ENCODE measurements at places on chromosomes 13 and 19. TPM values are rescaled to one million over a fixed set of nuclear protein-coding genes. Genes with fewer than 3 reads are reported as not detected.

The HAUS5 gene
- polyA plus RNA-seq: 2.5 TPM

DNA sequence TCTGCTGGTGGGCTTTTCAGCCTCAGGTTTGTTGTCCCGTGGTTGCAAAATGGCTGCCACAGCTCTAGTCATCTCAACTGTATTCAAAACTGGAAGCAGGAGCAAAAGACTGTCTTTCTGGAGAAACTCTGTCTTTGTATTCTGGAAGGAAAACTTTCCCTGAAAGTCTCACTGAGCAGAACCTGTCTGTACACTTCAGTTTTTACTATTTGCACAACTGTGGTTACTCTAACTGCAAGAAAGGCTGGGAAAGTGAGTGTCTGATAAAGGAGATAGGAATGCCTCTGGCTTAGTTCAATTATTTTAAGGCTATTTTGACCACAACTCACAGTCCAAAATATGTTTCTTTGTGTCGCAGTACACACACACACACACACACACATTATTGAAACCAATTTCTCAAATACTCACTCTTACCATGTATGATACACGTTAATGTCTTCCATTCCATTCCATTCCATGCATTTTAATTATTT lies 49.7 kb upstream of the EHD2 start:
- DNase-seq: peak; percentile 96

The VSTM1 gene
- not detected for polyA plus RNA-seq

The ZNF562 gene
- polyA plus RNA-seq: 12.2 TPM

DNA sequence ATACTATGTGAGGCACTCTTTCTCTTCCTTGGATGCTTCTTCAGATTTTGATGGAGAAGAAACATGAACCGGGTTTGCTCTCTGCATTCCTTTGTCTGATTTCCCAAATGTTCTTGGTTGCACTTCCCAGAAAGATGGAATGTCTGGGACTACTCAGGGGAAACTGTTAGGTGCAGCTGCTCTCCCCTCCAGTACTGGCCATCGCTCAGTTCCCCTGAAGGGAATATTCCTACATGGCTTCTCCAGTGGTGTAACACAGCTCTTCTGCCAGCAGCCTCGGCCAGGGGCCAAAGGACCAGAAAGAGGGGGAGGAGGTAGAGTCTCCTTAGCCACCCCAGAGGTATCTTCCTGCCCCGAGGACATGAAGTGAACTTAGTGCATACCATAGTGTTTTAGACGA lies 33.5 kb upstream of the SPRY2 start:
- no peak for DNase-seq

All from fibroblast of lung (primary cell).